ENCODE measurements at places on chromosomes 3 and 15.

DNA sequence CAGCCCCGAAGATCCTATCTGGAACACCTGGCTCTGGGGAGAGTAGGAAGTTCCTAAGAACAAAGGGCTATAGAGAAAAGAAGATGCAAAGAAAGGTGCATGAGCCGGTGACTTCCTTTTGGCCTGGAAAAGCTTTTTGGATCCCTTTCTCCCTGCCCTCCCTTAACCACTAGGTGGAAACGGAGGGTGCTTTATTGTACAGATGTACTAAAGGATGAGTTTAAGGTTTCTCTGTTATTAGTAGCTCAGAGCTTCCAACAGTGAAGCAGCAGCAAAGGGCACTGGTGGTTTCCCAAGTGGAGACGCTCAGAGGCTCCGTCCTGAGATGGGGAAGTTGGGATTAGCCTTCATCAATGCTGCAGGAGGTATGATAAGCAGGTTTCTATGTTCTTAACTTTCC lies 5.9 kb upstream of the ADGRG7 start:
- peak; percentile 63 for DNase-seq

DNA sequence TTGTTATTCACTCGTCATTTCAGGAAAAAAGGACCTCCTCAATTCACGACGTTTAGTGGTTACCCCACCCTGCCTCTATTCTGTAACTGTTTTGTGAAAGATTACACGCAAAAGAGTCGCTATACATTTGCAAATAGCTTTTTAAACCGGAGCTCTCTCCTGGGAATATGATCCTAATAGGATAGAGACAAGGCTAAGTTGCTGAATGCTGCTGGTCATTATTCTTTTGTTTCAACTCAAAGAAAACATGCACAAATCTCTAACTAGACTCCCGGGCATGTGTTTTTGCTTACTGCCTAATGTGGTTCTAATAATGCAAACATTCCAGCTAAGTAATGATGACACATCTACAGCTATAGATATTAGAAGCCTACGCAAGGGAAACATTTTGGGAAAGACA lies 214.6 kb upstream of the MDFIC2 start:
- DNase-seq: no peak

DNA sequence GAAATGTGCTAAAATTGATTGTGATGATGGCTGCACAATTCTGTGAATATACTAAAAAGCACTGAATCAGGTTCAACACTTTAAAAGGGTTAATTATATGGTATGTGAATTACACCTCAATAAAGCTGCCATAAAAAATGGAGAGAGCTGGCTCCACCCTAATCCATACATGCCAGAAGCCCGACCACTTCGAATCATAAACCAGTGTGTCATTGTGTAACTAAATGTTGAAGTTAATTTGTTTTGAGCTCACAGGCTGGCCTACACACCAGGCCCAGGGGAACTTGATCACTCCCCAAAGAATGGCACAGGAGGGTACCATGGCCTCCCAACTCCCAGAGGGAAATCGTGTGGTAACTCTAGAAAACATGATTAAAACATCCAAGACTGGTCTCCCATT lies 14.0 kb downstream of the PLCD1 start:
- DNase-seq: no peak

GRCh38 chr3:85881833-85882393 lies 923.1 kb downstream of the CADM2 start:
- no peak for DNase-seq

DNA sequence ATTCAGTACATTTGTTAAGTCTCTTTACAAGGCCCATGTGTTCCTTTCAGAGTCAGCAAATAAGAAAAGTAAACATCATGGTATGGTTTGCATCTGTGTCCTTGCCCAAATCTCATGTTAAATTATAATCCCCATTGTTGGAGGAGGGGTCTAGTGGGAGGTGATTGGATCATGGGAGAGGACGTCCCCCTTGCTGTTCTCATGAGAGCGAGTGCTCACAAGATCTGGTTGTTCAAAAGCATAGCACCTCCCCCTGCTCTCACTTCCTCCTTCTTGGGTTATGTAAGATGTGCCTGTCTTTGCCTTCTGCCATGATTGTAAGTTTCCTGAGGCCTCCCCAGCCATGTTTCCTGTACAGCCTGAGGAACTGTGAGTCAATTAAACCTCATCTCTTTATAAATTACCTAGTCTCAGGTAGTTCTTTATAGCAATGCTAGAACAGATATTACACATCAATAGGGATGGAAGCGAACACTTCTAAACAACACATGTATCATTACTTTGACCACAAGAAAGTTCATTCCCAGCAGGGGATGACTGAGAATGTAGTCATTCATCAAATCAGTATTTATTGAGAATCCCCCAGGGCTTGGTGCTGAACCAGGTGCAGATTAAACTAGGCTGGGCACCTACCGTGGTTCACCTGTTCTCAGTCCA lies 4.1 kb downstream of the EFCAB12 start:
- peak; percentile 63 for DNase-seq

DNA sequence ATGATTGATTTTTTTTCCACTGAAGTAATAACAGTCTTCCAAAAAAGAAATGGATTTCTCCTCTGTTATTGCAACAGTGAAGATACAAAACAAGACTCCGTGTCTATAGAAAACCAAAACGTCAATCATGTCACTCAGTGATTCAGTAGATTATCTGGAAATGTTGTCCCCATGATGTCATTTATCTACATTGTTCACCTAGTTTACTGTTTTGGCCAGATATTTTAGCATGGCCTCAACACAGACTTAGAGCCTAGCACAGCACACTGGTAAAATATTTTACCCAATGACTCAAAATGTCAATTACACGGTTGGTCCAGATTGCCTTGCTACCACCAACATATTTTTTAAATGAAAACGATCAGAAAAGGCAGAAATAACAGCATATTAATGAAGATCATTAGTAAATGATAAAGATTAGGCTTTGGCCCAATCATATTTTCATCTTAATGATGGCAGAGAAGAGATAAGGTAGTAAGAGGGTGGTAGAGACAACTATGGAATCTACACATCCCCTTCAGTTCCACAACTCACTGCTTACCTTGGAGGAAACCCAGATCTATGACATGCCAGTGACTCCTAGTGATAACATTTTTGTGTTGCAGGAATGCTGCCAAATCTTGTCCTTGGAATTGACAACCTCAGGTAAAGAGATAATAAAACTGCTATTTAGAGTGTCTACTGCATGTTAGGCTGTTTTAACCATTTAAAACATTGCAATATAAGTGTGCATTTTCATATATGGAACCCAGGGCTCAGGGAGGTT lies 347.7 kb upstream of the ARPP21 start:
- DNase-seq: no peak

DNA sequence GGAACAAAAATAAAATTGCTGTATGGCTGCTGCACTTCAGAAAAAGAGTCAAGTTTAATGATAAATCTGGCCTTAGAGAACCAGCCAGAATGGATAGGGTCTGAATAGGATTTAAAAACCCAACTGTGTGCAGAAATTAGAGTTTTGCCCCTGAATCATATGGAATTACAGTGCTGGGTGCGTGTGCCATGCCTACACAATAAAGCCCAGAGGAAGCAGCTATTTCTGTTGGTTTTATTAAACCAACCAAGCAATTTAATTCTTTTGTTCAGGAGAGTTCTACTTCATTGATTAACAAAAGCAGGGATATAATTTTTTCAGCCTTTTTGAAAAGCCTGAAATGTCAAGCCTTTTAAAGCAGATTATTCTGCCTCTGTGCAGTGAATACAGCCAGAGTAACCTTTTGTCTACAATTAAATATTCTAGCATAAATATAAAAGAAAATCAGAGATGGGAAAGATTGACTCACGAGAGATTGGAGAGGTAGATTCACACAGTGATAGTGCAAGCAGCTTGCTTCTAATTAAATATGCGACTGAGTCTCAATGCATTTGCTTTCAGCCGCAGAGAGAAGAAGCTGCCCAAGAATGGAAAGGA lies 66.7 kb upstream of the DNAJC19 start:
- no peak for DNase-seq

GRCh38 chr3:186566772-186567071 lies 417 bp downstream of the TBCCD1 start:
- no peak for DNase-seq

DNA sequence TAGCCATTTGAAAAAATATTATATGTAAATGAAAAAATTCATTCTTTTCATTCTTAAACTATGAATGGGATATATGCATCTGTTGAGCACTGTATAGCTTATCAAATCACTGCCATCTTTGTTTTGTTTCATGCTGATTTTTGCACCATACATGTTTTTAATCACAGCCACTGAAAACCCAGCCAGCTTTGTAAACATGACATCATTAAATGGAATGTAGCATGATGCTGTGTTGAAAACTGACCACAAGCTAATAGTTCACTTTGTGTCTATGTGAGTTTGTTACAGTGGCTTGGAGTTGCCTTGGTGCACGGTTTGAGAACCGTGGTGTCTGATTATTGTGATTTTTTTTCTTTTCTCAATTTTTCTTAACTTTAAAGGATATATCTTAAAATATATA lies 75.7 kb downstream of the GMPS start:
- peak; percentile 80 for DNase-seq

GRCh38 chr3:158652463-158652862 lies 8.1 kb downstream of the GFM1 start:
- no peak for DNase-seq

- no peak for DNase-seq
These were observed 108.5 kb downstream of the SYNPR start for GRCh38 chr3:63386568-63386967.

DNA sequence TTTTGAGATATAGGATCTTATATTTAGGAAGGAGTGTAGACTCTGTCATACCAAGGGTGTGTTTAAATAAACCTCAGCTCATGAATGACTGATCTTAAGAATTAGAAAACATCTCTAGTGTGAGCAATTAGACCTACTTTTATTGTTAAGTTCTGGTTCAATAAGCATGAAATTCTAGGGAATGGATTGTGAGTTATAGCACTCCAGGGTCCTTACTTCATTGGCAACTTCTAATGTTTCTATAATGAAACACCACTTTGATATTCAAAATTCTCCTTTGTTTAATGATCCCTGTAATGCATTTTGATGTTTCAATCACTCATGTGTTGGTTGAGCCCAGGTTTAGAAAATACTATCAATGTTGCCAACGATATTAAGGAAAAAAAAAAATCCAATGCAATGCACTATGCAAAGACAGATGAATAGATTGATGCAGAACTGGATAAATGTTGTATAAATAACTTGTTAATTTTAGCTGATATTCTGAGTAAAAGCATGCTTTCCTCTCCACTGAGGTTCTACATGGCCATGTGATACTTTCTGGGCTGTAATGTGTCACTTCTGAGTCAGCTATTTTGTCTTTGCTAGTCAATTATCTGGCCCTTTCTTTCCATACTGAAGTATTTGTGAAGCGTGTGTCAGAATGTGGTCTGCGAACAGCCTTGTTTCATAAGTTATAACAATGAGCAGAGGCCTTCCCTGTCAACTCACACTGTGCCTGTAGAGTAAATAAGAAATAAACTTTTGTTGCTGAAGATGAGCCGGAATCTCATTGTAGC lies 1035.9 kb downstream of the PLOD2 start:
- DNase-seq: no peak

GRCh38 chr15:47299846-47300434 lies 417.4 kb upstream of the SEMA6D start:
- DNase-seq: no peak

GRCh38 chr15:75542386-75542797 lies 36.7 kb downstream of the PTPN9 start:
- no peak for DNase-seq

GRCh38 chr15:22904736-22905135 lies 66.3 kb downstream of the NIPA2 start:
- DNase-seq: no peak

GRCh38 chr3:64158334-64158733 lies 66.9 kb downstream of the PRICKLE2 start:
- peak; percentile 33 for DNase-seq

DNA sequence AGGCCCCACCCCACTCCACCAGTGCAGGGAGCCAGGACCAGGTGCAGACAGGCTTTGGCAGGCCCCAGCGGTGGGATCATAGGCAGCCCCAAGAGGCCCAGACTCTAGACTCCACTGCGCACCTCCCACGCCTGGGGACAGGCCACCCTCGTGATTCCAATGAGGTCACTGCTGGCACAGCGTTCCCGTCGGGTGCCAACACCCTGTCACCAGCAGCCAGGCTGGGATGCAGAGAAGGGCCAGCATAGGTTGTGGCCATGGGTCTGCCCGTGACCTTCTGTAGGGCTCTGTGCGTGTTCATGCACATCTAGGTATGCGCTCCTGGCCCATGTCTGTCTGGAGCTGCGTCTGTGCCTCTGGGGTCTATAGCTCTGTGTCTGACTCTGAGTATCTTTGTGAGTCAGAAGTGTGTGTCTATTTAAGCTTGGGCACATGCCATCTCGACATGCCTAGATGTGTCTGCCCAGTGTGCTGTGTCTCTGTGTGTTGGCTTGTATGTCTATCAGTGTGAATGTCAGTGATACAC lies 13.0 kb downstream of the VIPR1 start:
- DNase-seq: no peak

DNA sequence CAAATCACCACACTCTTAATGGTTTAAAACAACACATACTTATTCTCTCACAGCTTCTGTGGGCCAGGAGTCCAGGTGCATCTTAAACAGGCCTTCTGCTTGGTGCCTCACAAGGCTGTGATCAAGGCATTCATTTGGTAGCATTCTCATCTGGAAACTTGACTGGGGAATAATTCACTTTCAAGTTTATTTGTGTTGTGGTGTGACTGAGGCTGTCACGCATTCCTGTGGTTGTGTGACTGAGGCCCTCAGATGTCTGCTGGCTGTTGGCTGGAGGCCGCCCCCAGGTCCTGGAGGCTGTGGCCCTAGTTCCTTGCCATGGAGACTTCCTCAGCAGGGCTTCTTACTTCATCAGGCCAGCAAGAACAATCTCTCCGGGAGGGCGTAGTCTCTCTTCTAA lies 16.9 kb upstream of the FAM3D start:
- DNase-seq: peak; percentile 73

DNA sequence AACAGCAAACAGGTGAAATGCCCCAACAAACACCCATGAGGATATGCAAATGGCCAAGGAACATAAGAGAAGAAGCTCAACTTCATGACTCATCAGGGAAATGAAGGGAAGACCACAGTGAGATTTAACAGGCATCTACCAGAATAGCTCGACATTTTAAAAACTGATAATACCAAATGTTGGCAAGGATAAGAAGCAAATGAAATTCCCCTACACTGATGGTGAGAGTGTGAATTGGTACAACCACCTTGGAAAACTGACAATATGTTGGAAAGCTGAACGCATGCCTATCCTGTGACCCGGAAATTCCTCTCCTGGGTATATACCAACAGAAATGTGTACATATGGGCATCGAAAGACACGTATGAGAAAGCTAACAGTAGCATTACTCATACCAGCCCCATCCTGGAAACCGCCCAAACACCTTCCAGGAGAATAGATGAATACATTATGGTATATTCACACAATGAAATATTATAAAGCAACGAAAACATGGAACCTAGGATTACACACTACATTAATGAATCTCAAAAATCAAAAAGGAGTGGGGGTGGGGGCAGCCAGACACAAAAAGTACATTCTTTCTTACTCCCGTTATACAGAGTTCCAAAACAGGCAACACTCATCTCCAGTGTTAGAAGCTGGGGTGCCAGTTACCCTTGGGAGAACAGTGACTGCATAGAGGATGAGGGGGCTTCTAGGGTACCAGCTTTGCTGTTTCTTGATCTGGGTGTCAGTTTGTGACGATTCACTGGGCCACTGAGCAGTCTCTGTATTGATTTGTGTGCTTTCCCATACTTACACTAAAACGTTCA lies 16.9 kb downstream of the RFTN1 start:
- peak; percentile 84 for DNase-seq

All from ELR (cell line).